ENCODE measurements at places on chromosomes 3 and 15.

- no peak for DNase-seq
Observed at GRCh38 chr3:72270072-72270681, 485.2 kb upstream of the PROK2 start.

DNA sequence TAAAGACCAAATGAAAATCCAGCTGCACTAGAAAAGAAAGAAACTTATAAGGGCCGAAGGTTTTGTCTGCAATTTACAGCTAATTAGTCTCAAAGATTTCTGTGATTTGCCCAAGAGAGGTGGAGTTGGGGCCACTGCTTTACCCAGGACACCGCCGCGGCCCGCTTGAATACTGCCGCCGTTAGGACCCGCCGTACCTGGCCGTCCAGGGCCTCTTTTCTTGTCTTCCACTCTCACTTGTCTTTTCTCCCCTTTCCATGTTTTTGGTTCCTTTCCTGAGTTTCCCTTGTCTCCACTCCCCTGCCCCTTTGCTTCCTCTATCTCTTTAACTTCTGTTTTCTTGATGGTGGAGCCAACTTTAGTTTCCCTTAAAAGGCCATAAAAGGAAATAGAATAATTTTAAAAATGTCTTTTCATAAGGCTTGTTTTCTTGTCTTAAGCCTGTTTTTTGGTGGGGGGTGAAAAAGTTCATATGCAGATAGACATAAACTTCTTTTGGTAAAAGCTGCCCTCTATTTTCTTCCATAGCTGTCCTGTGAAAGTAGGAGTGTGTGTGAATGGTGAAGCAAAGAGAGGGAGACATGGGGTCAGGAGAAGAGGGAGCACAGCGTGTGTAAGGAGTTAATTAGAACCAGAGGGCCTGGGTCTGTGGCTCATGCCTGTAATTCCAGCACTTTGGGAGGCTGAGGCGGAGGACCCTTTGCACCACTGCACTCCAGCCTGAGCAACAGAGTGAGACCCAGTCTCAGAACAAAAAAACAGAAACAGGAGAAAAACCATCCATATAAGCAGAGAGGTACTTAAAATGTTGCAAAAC is 16.0 kb upstream of the CCNL1 start:
- peak; percentile 51 for DNase-seq

DNA sequence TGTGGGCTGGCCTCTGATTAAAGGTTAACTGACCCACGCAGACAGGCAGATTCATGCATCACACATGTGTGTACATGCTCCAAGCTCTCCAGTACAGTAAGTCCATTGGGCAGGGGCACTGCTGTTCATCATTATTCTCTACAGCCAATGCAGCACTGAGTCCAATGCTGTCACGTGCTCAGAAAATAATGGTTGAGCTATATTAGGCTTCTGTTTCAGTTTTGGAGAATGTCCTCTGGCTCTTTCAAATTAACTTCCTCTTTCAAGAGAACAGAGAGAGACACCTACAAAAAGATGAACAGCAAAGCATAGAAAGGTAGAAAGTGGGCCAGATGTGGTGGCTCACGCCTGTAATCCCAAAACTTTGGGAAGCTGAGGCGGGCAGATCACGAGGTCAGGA is 202.6 kb downstream of the MEX3B start:
- no peak for DNase-seq

- no peak for DNase-seq
Observed at GRCh38 chr15:77810130-77810571, 177.4 kb upstream of the LINGO1 start.

- no peak for DNase-seq
Observed at GRCh38 chr3:196227629-196228493, 11.5 kb downstream of the SLC51A start.

GRCh38 chr3:183868796-183869195 is 15.9 kb downstream of the PARL start:
- no peak for DNase-seq

- DNase-seq, result no peak
Observed at GRCh38 chr3:128584412-128585020, 66.1 kb downstream of the RPN1 start.

All from CD8-positive, alpha-beta T cell (primary cell).